T-helper 2 cell treated with Interferon-gamma antibody and Interleukin-4, amounts not matched to agents 5 μg/mL and 100 μg/mL, for 36 hours (primary cell): ENCODE measurements at places on chromosomes 16 and 17.
A peak's percentile ranks its signal among the peaks of the same experiment; 100 is the strongest.

DNA sequence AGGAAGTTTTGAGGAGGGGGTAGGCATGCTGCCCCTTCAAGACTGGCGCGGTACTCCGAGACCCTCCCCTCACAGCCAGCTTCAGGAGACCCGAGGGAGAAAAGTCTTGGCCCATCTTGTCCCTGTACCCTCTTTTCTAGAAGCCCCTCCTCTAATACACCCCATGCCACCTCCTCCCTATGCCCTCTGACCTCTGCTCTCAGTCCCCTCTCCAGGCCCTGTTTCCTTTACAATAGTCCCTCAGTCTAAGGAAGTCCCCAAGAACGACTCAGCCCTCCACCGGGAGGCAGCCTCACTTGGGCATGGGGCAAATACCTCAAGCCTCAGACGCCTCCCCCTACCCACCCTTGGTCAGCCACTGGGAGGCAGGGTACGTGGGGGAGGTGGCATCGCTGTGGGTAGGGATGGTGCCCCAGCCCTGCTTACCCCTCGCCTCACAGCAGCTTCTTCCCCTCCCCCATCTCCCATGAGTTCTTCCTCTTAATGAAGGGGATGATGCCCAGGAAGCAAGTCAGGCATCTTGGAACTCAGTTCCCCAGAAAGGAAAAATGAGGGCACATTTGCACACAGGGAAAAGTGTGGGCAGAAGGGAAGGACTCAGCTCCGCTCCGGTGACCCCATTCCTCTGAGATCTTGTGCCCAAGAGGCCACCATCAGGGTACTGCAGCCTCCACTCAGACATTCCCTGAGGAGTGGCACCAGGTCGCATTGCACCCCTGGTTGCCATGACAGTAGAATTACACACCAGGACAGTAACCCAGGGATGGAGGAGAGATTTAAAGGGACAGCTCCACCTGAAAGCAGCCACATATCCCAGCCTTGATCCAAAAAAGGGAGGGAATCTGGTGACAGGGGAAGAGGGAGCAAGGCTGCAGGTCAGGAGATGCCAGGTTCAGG lies 6.2 kb downstream of the MPP2 start:
- no peak for DNase-seq

- no peak for DNase-seq
Measured at GRCh38 chr16:24497440-24497839, 41.9 kb upstream of the RBBP6 start.

DNA sequence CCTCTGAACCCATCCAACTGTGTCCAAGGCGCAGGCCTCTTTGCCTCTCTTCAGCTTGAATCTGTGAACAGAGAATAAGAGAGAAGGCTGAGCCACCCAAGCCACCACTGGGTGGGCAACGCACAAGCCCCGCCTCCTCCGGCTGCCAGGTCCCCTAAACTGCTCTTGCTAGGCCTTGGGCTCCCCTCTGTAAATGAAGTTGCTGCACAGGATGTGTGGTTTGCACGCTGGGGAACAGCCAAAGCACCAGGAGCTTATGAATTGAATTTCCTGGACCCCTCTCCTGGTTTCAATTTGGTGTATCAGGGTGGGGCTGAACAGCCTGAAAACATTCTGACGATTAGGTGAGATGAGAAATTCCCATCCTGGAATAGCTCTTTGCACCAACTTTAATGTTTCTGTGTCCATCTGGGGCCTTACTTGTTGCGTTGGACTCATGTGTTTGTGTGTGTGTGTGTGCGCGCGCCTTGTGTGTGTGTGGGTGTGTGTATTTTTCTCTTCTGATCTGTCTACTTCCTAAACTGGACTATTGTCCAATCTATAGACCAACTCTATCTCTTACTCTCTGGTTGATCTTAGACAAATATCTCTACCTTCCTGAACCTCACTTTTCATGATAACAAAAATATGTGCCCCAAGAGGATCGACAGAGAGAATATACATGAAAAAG lies 2.3 kb downstream of the CCL1 start:
- DNase-seq = no peak

GRCh38 chr16:52501746-52502145 lies 45.2 kb downstream of the TOX3 start:
- no peak for DNase-seq

GRCh38 chr16:69131839-69132423 lies 457 bp downstream of the CHTF8 start:
- DNase-seq = peak; percentile 74

- DNase-seq = no peak
Measured at GRCh38 chr17:17077101-17077500, 34.8 kb downstream of the MPRIP start.

DNA sequence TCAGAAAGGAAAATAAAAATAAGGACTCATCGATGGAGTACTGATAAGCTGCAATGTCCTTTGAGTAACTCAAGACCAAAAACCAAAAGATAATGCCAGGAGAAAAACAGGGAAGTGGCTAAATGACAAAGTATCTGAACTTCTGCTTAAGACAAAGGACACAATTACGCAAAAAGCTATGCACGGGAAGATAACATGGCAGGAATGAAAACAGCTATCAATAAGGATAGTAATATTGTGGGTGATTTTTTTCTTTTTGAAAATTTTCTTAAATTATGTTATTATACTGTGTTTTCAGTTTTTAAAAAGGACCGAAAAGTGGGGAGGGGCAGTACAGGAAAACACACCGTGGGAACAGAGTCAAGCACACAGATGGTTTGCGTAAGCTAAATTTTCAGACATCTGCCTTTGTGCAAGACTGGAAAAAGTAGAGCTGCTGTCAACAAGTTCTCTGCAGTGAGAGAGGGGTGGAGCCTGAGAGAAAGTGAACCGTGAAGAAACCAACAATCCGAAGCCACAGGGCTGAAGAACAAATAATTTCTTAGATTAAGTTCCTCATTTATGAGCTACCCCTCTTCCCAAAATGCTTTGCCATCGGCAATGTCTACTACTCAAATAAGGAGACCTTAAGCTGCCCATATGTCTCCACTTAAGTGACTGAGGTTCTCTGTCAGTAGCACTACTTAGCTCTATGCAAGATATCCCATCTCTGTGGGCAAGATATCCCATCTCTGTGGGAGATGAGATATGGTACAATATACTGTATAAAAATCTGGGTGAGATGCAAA lies 99.9 kb upstream of the CORO6 start:
- no peak for DNase-seq

- DNase-seq = no peak
Measured at GRCh38 chr17:32916134-32916533, 11.8 kb upstream of the TMEM98 start.

- no peak for DNase-seq
Measured at GRCh38 chr17:80666867-80667266, 122.2 kb downstream of the RPTOR start.
